ENCODE measurements at places on chromosomes 6 and 20.
A peak's percentile ranks its signal among the peaks of the same experiment; 100 is the strongest.

GRCh38 chr20:8509809-8510208 is 377.7 kb downstream of the PLCB1 start:
- no peak for DNase-seq

GRCh38 chr20:36275011-36275410 is 31.1 kb upstream of the DLGAP4 start:
- DNase-seq = no peak

DNA sequence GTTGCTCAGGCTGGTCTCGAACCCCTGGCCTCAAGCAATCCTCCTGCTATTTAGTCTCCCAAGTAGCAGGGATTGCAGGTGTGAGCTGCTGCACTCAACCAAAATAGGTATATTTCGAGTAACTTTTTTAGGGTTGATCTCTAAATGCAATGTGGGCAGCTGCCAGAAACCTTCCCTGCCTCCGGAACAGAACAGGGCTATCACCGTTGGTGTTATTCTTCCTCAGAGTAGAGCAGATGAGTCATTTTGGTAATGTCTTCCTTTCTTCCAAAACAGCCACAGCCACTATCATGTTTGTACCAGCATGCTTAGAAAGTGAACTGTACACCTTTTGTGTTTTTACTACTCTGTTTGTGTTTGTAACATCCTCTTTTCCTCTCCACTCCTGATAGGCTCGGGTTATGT is 44.1 kb downstream of the SNX9 start:
- no peak for DNase-seq

DNA sequence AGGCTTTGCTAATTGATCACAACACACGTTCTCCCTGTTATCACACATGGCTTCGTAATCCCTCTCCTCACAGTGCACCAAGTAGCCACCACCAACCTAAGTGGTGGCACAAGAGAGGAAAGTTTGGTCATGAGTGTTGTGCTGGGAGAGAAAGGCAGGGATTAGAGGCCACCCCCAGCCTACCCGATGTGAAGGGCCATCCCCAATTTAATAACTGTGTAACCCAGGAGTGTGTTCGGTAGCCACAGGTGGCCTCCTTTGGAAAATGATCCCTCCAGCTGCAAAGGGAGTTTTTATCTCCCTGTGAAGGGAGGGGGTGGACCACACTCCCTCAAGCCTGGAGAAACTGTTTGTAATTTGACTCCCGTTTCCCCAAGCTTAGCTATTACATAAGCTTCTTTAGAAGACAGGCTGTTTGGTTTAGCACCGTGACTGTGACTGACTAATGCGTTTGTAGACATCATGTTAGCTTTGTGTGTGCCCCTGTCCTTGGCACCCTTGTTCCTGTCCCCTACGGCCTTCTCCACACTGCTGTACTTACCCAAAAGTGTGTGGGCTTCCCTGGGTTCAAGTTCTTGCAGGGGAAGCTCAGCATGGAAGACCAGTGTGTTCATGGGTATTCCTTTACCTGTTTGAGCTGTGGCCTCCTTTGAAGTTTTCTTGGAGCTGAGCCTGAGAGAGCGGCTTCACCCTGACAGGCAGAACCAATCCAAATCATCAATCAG is 20.6 kb downstream of the PPP1R16B start:
- DNase-seq = no peak

- no peak for DNase-seq
These were observed 52.9 kb upstream of the UFL1 start for GRCh38 chr6:96468681-96469224.

DNA sequence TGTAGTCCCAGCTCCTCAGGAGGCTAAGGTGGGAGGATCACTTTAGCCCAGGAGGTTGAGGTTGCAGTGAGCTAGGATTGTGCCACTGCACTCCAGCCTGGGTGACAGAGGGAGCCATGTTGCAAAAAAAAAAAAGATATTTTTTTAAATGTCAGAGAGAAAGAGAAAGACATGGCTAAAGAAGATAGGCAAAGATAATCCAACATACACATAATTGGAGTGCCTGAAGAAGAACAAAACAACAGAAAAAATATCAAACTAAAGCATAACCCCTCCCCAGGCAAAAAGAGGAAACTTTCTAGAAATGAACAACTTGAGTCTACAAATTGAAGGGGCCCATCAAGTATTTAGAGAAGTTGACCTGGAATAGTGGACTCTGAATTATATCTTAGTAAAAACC is 14.0 kb upstream of the GRM4 start:
- DNase-seq = no peak

DNA sequence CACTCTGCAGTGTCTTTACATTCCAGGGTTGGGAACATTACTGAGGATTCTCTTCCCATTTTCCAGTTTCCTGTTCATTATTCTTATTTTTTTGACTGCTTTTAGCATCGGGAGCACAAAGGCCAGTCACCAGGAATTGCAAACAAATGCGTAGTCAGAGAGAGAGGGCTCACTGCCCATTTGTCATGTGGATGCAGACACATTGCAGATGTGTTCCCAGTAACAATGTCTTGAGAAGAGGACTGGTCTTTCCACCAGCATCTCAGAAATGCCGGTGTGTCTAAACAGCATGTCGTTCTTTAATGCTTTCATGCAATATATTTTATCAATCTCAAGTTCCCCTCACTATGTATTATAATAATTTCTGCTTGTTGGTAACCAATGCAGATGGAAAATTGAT is 952 bp upstream of the TAAR6 start:
- no peak for DNase-seq

DNA sequence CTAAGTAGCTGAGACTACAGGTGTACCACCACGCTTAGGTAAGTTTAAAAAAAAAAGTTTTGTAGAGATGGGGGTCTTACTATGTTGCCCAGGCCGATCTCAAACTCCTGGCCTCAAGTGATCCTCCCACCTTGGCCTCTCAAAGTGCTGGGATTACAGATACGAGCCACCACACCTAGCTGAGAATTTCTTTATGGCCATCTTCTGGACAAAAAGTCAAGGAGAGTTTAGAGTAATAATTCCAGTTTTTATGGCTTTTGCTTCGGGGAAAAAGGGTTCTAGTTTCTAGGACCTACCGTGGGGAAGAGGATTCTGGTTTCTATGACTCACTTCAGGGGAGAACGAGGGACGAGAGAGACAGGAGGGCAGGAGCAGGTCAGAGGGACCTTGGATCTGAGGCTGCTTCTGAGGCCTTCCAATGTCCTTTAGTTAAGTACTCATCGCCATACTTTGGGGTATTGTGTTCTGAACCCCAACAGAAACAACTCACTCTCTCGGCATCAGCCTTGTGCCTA is 69.3 kb upstream of the IER3 start:
- DNase-seq = no peak

DNA sequence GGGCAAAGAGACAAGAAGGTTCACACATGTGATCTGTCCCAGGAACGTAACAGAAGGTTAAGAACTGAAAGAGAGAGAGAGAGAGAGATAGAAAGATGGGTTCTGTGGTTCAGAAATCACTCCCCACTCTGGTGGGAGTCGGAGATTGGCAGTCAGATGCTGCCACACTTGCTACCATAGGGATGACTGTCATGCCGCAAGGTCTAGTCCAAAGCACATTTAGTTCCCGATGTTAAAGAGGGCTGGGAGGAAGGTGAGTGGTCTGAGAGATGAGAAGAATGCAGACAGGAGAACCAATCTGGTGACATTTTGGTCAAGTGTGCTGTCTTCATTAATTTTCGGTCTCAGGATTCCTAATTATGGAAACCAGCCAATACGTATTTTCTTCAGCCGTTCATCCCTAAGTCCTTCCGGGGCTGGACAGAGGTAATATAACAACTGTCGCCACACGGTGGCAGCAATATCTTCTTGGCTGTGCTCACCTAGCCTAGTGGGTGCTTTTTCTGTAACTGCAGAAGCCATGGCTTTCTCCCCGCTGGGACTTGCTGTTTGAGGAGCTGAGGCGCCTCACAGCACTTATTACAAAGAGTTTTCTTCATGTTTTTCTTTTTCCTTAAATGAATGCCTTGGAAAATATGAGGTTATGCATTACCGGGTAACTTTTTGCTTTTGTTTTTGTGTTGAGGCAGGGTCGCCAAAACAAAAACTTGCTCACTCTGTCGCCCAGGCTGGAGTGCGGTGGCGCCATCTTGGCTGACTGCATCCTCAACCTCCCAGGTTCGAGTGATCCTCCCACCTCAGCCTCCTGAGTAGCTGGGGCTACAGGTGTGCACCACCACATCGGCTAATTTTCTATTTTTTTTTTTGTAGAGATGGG is 46.0 kb downstream of the SLC35D3 start:
- DNase-seq = peak; percentile 66

- DNase-seq = no peak
These were observed 626.2 kb downstream of the UTRN start for GRCh38 chr6:144911322-144911721.

- peak; percentile 32 for DNase-seq
These were observed 6.3 kb downstream of the OR2A4 start for GRCh38 chr6:131694832-131695426.

DNA sequence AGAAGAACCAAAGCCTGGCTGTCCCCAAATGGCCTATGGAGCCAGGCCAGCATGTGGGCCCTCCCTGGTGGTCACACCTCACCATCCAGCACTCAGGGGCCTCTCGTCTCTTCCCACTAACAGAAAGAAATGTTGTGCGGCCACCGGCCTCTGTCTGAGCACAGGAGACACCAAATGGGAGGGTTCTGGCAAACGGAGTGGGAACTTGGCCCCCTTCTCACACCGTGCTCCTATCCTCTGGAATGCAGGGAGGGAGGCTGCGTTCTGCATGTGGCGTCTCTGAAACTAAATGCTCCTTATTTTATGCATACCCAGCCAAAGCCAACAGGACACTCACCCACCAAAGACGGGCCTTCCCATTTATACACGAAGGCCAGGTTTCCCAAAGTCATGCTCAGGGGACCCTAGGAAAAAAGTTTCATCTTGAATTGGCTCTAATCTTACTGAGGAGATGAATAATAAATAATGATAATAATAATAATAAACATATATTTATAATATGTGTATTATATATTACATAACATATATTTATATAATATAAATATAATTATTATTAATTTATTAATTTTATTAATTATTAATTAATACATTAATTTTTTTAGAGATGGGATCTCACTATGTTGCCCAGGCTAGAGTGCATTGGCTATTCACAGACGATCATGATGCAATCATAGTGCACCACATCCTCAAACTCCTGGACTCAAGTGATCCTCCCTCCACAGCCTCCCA is 102.4 kb downstream of the FOXF2 start:
- no peak for DNase-seq

- no peak for DNase-seq
These were observed 31.3 kb downstream of the ANKRD60 start for GRCh38 chr20:58197185-58197469.

DNA sequence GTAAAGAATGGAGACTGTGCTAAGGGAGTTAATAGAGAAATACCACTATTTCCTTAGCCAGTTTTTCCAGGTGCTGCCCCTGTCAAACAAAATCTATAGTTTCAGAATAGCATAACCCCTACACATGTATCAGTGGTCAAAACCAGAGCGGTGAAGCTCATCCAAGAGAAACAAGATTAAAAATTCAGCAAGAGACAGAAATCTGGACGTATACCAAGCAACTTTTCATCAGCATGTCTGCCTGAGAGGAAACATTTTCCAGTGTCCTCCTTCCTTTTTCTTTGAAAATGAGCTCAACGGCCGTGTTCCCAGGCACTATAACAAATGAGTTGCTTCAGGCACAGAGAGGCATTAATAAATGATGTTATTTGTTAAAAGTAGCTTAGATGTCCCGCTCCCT is 416.5 kb downstream of the BCKDHB start:
- no peak for DNase-seq

DNA sequence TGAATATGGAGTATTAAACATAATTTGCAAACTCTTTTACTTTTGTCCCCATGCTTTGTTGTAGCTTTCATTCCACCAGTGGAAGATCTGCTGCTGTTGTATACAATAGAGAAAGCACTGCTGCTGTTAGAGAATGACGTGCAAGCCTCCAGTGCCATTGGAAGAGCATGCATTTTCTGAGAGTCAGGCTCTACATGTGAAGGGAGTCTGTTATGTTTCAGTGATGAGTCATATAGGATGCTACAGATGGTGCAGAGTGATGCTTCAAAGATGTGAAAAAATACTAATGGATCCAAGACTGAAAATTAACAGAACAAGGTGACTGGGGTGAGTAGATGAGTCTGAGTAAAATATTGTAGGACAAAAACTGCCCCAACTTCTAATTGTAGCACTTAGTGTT is 22.4 kb upstream of the BACH2 start:
- no peak for DNase-seq

GRCh38 chr20:60334911-60335310 is 376.7 kb downstream of the CDH26 start:
- DNase-seq = no peak
